Activated CD4-positive, alpha-beta T cell treated with anti-CD3 and anti-CD28 coated beads, Interleukin-2, amount 50 U/mL, for 24 hours (primary cell): ENCODE measurements at places on chromosomes 16 and 17.

DNA sequence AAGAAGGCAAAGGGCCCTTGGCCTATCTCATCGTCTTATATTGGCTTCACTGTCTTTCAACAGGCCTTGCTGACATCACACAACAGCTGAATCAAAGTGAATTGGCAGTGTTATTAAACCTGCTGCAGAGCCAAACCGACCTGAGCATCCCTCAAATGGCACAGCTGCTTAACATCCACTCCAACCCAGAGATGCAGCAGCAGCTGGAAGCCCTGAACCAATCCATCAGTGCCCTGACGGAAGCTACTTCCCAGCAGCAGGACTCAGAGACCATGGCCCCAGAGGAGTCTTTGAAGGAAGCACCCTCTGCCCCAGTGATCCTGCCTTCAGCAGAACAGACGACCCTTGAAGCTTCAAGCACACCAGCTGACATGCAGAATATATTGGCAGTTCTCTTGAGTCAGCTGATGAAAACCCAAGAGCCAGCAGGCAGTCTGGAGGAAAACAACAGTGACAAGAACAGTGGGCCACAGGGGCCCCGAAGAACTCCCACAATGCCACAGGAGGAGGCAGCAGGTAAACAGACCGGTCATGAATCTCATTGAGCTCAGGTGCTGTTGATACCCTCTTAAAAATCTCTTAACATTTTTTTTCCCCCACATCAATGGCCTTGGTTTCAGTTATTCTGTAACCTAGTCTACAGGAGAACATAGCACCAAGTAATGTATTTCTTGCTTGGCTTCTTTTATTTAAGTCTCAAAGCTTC, 64.7 kb downstream of the CDK12 start:
- no peak for DNase-seq

- DNase-seq = no peak
Measured at GRCh38 chr16:61050547-61050946, 985.7 kb downstream of the CDH8 start.

- no peak for DNase-seq
Measured at GRCh38 chr17:16287563-16288027, 65.7 kb downstream of the CENPV start.

DNA sequence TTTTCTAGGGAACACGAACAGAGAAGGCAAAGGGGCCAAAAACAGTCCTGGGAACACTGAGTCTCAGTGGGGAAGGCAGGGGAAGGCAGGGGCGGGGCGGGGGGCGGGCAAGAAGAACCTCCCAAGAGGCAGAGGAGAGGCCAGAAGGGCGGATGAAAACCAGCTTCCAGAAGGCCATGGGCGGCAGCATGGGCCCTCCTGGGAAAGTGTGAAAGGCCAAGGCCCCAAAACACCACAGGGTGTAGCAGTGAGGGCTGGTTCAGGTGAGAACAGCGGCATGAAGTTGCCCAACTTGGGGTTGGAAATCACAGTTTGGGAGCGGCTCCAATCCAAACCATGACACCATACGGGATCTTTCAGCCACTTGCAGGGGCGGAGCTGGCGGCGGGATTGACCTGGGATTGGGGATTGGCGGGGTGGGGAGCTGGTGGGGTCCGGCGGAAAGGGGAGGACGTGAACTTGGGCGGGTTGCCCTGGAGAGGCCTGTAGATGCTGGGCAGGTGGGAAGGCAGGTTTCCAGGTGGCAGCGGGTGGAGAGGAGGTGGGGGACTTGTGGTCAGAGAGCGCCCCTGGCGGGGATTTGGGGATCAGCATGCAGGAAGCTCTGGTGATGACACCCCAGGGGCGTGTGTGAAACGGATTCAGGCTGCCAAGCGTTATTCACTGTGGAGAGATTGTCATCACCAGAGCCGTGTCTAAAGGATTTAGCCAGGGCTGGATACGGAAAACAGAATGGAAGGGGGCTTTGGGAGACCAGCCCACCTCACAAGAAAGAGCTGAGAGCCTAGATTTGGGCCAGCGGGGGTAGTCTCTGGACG, 80.9 kb downstream of the ARHGAP23 start:
- peak; percentile 65 for DNase-seq

DNA sequence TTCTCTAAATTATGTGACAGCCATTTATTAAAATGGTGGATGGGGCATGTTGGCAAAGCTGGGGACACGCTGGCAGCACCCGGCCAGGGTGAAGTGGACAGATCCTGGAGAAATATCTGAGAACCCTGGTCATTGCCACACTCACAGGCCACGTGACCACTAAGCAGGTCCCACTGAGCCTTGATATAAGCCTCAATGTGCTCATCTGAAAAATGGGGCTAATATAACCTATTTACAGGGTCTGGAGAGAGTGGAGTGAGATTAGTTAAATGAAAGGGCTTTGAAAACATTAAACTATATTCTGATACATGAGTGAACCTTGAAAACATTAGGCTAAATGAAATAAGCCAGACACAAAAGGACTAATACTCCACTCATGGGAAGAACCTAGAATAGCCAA, 108.9 kb downstream of the RBFOX3 start:
- DNase-seq = no peak

DNA sequence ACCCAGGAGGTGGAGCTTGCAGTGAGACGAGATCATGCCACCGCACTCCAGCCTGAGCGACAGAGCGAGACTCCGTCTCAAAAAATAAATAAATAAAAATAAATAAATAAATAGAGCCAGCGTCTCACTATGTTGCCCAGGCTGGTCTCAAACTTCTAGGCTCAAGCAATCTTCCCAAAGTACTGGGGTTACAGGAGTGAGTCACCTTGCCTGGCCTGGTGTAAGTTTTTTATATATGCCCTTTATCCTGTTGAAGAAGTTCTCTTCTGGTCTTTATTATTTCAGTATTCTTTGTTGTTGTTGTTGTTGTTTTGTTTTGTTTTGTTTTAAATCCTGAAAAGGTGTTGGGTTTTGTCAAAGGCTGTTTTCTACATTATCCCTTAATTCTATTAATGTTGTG, 30.1 kb upstream of the ABCC1 start:
- no peak for DNase-seq
